ENCODE measurements at places on chromosomes 7 and 10. TPM values are rescaled to one million over a fixed set of nuclear protein-coding genes. Genes with fewer than 3 reads are reported as not detected.

PLEKHS1 gene
- total RNA-seq: not detected

- DNase-seq: no peak
Observed at GRCh38 chr7:157830331-157830730, 493.5 kb downstream of the DNAJB6 start.

GRCh38 chr7:15284396-15284795 lies 277.4 kb downstream of the AGMO start:
- DNase-seq: no peak

- DNase-seq: no peak
Observed at GRCh38 chr7:66537876-66538275, 90.8 kb upstream of the KCTD7 start.

GRCh38 chr10:29618341-29619171 lies 16.2 kb downstream of the SVIL start:
- DNase-seq: no peak

DNA sequence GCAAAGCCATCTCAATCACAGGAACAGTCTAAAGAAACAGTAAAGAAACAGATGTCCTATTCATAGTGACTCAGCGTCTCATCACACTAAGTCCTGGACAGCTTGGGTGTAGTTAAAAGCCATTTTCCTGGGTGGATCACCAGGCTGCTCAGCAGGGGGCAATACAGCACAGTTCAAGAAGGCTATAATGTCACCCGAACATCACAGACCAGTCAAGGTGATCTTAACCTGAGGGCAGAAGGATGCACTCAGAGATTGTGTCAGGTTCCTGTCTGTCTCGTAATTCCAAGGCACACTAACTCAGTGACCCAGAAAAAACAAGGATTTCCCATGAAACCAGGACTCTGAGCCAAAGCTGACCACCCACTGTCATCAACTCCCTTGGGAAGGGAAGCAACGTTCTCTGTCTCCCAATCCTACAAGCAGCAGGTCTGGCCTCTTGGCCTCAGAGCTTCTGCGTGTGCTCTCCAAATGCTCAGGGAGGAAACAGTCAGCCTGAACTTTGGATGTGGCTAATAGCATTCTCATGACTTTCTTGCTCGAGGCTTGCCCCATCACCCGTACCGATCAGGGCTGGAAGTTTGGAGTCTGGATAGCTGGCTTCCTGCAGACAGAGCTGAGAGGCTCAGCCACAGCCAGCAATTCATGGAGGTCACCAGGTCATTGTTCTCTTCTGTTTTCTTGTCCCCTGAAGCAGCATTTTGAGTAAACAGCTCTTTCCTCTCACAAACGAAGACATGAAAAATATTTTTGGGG lies 90.4 kb upstream of the FAM171A1 start:
- no peak for DNase-seq
